CD4-positive, alpha-beta T cell treated with Interleukin-17A for 1 hour (primary cell): ENCODE measurements at places on chromosomes 3 and 15.
A peak's percentile ranks its signal among the peaks of the same experiment; 100 is the strongest.

DNA sequence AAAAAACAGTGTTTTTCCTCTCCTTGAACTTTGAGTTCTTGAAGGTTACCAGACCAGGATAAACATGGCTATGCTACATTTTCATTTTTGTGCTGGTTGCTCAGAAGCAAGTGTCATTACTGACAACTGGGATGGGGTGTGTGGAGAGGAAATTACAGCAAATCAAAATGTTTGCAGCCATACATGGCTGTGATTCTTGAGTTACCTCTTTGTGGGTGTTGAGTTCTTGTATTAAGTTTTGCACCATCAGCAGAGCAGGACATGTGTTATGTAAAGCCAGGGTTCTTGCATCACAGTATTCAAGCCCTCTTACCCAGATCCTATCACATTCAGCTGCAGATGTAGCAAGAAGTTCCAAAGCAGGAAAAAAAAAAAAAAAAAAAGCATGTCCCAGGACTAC lies 53.9 kb upstream of the ATOSA start:
- DNase-seq = no peak

DNA sequence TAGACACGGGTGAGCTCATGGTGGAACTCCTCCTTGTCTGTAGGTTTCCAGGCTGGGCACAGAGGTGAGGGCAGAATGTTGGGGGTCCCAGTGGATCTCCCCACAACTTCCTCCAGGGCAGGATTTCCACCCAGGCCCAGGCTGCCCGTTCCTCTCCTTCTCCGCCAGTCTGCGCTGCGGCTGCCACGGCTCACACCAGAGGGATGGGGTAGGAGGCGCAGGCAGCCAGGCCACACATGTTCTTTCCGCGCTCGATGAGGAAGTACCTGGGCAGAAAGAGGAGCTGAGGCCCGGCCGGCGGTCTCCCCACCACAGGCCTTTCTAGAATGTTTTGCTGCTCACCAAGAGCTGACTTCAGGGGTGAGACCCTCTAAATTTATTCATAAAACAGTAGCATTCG lies 22.9 kb downstream of the CTSH start:
- no peak for DNase-seq

DNA sequence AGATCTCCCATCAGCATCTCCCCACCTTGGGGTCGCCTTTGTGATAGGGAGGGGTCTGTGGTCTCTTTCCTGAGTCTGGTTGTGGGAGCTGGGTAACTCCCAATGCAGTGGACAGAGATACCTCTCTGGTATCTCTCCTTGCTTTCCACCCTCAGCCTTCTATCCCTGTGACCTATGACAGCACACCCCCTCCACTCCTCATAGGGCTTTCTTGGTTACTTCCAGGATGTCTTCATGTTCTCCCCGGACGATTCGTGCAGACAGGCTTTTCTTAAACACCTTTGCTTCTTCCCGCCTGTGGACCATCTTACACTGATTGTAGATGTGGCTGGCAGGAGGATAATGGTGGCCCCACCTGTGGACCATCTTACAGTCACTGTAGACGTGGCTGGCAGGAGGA lies 14.2 kb upstream of the NRROS start:
- DNase-seq = no peak

- DNase-seq = no peak
Measured at GRCh38 chr3:97161169-97161568, 346.8 kb downstream of the EPHA6 start.

- no peak for DNase-seq
Measured at GRCh38 chr3:48034000-48034516, 17.8 kb upstream of the MAP4 start.

DNA sequence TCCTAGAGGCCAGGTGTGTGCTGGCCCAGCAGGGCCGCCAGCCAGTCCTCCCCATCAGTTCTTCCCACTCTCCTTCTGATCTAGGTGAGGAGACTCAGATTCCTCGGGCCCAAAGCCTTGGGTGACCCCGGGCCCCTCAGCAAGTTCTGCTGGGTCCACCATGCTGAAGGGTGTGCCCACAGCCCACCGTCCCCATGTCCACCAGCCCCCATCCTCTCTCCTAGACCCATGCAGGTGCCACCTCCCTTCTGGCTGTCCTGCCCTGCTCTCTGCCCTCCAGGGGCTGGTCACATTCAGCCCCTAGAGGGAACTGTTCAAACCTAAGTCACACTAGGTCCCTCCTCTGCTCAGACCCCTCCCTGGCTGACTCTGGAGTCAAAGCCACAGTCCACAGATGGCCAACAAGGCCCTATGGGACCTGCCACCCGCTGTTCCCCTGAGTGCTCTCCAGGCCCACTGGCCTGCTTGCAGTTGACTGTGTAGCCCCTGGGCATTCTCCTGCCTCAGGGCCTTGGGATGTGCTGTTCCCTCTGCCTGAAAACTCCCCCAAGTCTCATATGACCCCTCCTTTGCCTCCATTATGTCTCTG lies 878 bp upstream of the TLR9 start:
- no peak for DNase-seq

DNA sequence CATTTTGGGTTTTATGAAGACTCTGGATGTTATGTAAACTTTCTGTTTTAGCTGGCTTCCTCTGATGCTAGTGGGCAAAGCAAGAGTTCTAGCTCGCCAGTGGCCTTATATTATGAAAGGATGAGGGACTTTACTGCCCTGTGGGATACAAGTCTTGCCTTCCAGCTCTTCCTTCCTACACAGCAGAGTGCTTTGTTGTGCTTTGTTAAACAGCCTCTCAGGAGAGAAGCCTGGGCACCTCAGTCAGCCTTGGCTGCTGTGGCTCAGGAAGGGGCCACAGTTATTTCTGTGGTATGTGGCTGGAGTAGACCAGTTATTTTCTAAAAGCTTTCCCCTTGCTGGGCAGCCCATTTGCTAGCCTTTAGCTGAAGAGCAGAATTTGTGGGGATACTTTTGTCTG lies 69.5 kb upstream of the SUCLG2 start:
- no peak for DNase-seq

DNA sequence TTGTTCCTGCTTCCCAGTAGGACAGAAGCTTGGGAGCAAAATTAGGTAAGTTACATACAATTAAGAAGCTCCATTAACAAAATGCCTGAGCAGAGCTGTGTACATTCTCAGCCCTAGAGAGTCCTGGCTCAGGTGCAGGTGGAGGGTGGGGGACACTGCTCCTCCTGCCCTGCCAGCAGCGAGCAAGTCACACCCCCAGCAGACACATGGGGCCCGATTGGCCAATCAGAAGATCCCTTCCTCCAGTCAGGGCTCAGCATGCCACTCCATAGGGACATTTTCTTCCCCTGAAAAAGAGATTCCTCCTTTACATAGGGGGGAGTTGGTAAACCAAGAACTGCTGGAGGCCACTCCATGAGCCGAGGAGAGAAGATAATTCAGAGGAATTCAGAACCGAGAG lies 62.1 kb downstream of the PLXNA1 start:
- DNase-seq = no peak

- DNase-seq = no peak
Measured at GRCh38 chr3:24287755-24288450, 206.7 kb downstream of the THRB start.

DNA sequence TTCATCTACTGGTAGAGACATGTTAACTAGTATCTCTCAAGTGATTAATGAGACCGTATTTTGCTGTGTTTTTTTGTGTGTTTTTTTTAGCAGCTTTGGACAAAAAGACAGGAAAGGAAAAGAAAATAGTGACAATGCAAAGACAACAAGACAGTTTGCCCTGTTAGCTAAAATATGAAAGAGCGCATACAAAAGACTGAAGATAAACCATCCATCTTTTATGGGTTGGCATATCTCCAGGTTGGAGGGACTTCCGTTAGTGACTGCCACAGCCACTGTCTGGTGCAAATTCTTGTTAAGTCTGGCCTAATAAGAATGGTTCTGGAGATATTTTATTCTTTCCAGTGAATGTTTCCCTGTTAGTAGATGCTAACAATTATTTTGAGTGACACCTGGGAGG lies 121.9 kb downstream of the CDIN1 start:
- DNase-seq = no peak

DNA sequence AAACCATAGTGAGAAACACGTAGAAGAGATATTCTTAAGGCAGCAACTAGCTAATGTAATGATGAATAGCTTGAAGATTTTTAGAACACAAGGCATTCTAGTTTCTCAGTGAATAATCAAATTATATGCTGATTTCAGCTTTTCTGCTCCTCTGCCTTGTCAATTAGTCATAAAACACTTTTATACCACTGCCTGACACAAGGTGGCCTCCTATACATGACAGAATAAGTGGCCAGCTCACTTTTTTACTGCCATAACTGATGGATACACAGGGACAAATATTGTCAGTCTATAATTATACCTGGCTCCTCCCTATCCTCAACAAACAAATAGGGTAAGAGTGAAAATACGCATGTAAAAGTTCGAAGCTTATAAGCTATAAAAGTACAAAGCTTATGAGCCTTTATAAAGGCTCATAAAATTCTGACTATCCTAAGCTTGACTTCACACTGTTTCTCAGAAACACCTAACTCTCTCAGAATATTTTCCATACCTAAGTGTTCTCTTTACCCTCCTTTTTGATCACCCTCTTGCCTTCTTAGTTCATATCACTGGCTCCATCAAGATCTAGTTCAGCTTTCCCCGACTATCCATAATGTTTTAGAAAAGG lies 81.6 kb downstream of the HERC1 start:
- DNase-seq = peak; percentile 74

DNA sequence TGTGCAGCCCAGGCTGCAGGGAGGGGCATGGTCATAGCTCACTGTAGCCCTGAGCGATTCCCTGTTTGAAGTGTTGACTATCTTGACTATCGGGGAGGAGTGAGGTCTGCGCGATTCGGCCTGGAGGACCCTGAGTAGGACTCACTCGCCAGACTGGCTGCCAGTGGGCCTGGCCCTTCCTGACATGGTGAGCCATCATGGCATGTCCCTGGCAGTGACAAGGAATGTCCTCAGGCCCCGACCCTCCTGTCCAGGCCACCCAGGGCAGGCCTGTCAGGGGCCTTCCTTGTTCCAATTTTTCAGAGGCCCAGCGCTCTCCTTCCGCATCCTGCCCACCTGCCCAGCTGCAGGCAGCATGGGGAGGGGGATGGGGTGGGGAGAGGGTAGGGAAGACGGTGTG lies 5.2 kb upstream of the OCA2 start:
- DNase-seq = no peak

GRCh38 chr3:131553495-131554247 lies 50.9 kb upstream of the MRPL3 start:
- DNase-seq = no peak

DNA sequence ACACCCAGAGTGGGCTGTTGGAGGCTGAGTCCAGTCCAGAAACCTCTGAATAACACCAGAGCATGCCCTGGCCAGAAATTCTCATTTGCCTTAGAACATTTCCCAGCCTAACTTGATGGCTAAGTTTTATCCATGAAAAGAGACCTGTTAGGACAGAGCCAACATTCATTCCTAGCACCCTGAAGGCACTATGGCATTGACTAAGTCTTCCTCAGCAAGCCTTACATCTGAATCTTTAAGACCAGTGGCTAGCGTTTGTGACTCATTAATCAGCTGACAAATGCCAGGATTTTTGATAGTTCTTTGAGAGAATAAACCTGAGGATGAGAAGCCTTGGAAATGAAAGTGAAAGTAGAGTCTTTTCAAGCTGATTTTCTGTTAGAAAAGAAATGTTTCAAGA lies 1087.1 kb upstream of the ALCAM start:
- peak; percentile 26 for DNase-seq

- DNase-seq = no peak
Measured at GRCh38 chr15:78651930-78652615, 11.1 kb upstream of the CHRNB4 start.

GRCh38 chr3:130960139-130960795 lies 66.4 kb downstream of the ASTE1 start:
- DNase-seq = no peak

DNA sequence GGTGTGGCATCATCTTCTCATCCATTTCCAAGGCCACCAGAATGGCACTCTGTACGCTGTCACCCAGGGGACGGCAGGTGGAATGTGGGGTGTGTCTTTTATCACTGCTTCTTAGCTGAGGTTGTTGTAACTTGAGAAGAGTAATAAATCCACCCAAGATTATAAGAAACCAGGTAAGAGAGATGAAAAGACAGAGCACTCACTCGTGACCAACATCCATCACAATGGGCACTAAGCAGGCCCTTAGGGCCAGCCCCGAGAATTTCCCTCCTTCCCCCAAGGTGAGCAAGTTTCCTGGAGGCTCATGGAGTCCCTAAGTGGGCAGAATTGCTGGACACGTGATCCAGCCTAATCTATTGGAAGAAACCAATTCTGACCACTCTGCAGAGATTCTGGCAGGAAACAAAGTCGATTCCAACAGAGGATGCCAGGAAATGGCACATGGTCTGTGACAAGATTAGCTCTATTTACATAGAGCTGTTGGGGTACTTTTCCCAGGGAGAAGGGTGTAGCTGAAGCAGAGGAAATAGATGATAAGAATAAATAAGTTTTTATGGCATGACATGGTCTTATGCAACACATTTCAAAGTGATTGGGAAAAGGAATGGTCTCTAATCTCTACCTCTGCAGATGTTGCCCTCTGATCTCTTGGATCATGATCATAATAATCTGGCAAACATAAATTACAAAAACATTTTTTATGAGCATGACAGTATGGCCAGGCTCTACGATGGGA lies 22.5 kb downstream of the SLC6A20 start:
- no peak for DNase-seq
